GM06990 (cell line): ENCODE measurements at places on chromosomes 5 and 9.

DNA sequence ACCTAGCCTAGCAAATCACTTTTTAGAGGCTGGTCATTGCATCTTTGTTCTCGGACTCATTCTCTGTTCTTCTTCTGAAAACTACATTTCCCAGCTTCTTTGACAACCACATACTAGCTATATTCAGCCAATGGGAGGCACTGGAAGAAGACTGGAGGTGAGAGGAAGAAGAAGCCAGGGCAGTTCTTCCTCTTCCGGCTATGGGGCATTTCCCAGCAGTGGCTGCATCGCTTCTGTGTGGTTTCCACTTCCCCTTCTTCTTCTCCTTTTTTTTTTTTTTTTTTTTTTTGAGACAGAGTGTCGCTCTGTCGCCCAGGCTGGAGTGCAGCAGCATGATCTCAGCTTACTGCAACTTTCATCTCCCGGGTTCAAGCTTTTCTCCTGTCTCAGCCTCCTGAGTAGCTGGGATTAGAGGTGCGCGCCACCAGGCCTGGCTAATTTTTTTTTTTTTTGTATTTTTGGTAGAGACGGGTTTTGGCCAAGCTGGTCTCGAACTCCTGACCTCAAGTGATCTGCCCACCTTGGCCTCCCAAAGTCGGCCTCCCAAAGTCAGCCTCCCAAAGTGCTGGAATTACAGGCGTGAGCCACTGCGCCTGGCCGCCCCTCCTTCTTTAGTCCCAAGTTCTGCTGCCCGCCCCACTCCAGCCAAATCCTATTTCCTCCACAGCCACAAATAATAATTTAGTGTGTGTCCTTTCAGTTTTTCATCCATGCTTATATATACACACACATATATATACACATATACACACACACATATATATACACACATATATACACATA, 6.9 kb upstream of the UBAP1 start:
- DNase-seq: peak; percentile 51

DNA sequence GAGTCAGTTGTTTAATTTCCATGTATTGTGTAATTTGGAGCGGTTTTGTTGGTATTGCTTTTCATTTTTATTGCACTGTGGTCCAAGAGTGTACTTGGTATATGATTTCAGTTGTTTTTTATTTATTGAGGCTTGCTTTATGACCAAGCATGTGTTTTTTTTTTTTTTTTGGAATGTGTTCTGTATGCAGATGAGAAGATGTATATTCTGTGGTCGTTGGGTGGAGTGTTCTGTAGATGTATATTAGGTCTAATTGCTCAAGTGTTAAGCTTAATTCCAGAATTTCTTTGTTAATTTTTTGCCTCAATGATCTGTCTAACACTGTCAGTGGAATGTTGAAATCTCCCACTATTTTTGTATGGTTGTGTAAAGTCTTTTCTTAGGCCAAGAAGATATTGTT, 23.4 kb downstream of the ADGRV1 start:
- no peak for DNase-seq

- no peak for DNase-seq
Observed at GRCh38 chr5:16005225-16005624, 174.4 kb downstream of the MARCHF11 start.

- no peak for DNase-seq
Observed at GRCh38 chr9:78871452-78872331, 574.8 kb downstream of the PSAT1 start.

DNA sequence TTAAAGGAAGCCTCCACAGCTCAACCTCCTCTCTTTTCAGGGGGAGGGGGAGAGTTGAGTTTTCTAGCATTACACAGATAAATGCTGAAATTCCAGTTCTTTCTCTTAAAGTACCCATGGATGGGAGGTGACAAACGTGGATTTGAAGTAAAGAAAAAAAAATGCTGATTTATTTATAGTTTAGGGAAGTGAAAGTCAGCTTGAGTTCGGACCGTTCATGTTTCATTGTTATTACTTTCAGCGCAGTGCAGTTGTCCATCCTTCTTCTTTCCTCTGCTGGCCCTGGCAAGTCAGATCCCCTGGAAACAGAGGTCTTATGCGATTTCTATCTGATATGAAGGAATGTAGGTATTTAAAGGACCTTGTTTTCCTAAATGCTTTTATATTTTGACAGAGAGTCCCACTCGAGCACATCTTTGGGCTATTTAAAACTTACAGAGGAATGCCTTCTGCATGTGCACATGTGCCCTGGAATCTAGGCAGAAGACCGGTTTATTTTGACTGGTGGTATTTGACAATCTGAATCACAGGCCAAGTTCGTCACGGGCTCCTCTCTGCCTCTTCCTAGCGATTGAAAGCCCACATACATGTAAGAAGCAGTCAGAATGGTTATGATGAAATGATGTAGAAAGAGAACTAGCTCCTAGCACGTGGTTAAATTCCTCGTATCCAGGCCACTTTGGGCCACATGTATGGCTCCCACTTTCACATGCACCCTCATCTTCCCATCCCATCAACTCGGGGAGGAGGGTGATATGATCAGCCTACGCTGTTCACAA, 385.2 kb upstream of the KLF4 start:
- peak; percentile 22 for DNase-seq

- no peak for DNase-seq
Observed at GRCh38 chr5:147156012-147156411, 78.8 kb upstream of the STK32A start.

- DNase-seq: no peak
Observed at GRCh38 chr5:128673970-128674369, 135.9 kb upstream of the FBN2 start.

GRCh38 chr9:133845440-133845839, 107.3 kb upstream of the SARDH start:
- no peak for DNase-seq

GRCh38 chr5:61132559-61132958, 29.7 kb downstream of the SMIM15 start:
- no peak for DNase-seq

GRCh38 chr5:57032151-57032551, 80.2 kb upstream of the MIER3 start:
- no peak for DNase-seq

GRCh38 chr9:134642385-134643181, 980 bp downstream of the COL5A1 start:
- DNase-seq: no peak
